ENCODE measurements at places on chromosomes 4 and X.

DNA sequence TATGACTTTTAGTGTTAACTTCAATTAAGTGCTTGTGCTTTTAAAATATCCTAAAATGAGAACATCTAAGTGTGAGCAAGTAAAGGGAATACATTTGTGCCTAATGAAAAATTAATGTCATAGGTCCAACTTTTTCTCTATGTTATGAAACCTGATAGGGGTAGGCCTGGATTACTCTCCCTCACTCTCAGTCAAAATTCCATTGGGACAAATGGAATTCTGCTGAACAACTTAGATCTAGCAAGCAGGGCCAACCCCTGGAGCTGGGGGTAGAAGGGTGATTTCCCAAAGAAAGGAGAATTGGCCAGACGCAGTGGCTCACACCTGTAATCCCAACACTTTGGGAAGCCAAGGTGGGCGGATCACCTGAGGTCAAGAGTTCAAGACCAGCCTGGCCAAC, 67.4 kb downstream of the EDNRA start:
- DNase-seq, result no peak

GRCh38 chr4:82886147-82886942, 4.6 kb downstream of the SEC31A start:
- DNase-seq, result no peak

DNA sequence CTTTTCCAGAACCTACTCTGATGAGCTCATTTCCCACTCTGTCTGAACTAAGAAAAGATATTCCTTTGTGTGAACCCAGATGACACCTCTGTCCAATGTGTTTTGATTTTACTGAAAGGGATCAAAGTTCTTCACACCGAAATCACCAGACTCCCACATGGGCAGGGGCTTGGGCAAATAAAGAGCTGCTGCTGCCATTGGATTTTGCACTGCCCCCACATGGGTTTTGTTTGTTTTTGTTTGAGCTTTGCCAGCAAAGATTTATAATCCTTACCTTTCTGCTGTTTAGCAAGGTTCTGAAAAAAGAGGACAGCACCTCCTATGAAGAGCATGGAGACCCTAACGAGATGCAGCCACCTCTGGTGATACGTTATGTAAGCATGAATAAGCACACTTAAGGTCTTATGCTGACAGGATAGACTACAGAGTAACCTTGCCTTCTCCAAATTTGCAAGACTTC, 44.3 kb downstream of the HSD17B13 start:
- DNase-seq, result no peak

DNA sequence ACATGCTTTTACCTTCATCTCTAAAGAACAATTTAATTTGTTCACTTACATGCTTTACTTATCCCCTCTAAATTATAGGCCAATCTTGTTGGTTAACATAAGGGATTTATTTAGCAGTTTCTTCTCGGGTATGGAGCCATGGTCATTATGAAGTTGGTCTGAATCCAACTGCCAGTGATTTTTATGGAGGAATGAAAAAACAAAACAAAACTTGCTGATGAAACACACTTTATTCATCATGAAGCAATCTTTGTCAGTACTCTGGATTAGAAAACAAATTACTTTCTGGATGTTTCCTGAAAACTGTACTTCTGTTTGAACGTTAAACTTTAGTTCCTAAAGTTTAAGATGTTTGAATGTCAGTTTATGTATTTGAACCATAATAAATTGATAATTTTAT, 715.8 kb downstream of the KLHL13 start:
- no peak for DNase-seq

- DNase-seq, result no peak
Measured at GRCh38 chr4:164261831-164262230, 492.1 kb upstream of the SMIM31 start.

DNA sequence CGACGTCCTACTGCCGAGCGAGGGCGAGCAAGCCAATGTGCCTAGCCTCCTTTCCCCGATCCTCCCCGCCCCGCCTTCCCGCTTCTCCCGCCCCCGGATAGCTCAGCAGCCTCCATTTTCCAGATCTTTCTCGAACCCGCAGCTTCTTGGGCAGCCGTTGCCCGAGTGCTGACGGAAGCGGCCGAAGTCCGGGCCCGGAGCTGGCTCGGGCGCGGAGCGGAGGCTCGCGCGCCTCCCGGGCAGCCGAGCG, 172 bp upstream of the HSPA4L start:
- DNase-seq, result no peak

DNA sequence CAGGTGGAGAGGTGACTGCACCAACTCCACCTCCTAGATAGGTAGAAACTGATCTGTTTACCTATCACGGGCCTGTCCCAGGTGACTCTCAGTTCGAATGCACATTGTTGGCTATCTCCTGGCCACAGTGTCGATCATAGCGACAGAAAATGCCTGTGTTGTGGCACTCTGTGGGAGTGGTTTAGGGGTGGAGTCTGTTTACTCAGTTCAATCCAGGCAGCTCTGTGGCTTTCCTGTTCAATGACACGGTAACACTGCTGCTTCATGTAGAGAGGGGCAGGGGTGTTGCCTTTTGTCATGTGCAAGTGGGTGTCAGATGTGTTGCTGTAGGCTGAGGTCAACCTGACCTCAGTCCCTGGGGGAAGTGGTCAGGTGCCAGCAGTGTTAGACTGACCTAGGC, 1602.4 kb downstream of the TECRL start:
- no peak for DNase-seq

- DNase-seq, result no peak
Measured at GRCh38 chr4:119053245-119053644, 82.4 kb upstream of the MYOZ2 start.

GRCh38 chr4:105679186-105679585, 29.3 kb downstream of the INTS12 start:
- no peak for DNase-seq

DNA sequence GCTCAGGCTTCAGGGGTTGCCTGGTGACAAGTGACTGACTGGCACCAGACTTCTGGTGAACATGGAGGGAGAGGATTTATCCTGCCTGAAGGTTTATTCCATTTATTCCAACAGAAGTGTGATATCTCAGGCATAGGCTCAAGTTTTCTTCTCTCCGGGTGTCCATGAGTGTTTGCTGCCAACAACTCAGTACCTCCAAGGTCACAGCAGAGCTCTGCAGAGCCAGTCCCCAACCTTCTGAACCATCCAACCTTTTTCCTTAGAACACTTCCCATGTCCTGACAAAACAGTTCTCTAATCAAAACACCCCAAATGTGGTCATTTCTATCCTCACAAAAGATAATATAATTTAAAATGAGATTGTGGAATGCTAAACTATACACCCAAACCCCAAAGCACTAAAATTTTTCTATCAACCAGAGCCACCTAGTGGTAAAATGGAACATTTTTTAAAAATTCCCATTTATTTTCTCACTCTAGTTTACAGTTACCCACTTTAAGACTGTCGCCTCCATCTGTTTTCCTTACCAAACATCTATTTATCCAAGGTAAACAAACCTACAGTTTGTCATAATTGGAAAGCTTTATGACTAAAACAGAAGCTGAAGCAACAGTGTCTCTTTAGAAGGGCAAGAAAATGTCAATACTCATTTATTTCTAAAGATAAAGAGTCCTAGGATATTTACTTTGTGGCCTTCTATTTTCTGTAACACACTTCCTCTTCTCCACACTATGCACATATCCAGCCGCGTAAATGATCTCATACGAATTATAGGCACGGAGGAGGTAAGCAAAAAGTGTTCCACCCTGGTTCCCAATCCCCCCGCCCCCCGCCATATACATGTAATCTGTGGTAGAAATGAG, 39.5 kb downstream of the TMEM154 start:
- no peak for DNase-seq

- DNase-seq, result no peak
Measured at GRCh38 chrX:40736170-40736505, 796 bp upstream of the MED14 start.

DNA sequence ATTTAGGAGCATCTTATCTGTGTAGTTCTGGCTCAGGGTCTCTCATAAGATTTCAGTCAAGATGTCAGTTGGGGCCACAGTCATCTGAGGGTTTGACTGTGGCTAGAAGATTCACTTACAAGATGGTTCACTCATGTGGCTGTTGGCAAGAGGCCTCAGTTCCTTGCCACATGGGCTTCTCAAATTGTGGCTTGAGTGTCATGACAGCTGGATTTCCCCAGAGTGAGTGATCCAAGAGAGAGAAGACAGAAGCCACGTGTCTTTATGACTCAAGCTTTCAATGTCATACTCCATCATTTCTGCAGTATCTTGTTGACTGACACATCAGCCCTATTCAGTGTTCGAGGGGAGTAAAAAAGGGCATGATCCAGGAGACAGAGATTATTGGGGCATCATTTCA, 131.3 kb upstream of the AP1S2 start:
- no peak for DNase-seq

DNA sequence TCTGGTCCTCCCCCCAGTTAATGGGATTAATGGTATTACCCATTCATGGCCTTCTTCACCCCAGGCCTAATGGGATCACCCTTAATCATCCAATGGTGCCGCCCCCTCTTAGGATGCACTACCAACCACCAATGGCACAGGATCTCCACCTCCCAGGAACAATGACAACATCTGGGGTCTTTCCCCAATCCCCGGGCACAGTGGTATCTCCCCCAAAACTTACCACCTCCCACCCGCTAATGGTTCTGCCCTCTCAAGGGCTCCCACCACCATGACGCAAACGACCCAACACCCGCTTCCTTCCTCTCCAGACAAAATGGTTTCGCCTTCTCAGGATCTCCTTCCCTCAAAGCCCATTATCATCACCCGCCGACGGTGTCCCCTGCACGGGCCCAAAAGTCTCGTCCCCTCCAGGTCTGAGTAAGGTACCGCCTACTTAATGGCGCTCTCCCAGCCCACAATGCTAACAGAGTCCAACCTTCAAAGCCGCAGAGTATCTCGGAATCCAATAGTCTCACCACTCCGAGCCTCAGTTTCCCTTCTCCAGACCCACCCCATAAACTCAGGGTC, 458 bp downstream of the GRIPAP1 start:
- DNase-seq, result peak; percentile 8

DNA sequence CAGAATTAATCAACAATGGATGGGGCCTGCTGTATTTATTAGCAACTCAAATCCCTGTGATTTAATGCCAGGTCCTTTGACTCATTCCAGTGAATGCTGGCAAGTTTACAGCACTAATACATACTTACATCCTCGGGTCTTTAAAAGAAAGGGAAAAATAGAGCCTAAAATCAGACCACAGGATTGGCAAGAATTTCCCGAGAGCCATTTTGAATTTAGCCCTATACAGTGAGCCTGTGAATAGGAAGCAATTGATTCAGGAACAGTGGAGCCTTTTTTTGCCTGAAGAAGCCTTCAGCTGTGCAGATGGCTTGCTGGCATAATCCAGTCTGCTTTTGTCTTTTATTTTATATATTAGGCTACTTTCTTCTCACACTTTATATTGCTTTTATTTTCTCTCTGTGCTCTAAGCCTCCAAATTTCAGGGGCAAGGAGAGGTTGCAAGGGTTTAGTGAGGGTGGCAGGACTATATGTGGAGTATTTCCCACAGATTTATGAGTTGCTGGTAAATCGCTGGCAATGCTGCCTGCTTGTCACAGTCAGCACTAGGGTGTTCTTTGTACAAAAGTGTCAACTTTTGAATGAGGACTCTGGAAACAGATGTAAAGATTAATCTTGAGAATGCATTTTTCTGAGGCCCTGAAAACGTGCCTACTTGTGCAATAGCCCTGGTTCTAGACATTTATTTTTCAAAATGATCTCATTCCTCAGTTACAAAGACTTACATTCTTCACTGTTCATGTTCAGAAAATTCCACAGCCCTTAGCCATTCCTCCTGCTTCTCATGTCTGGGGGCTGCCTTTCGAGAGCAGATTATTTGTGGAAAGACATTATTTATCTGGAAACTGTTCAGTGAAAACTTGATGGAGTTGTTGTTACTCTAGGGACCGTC, 303.5 kb downstream of the SPRY1 start:
- no peak for DNase-seq

- no peak for DNase-seq
Measured at GRCh38 chr4:142535009-142535408, 311.1 kb downstream of the INPP4B start.

GRCh38 chr4:107939307-107939706, 8.0 kb downstream of the CYP2U1 start:
- DNase-seq, result no peak

GRCh38 chr4:75655562-75655961, 17.6 kb downstream of the G3BP2 start:
- DNase-seq, result no peak

DNA sequence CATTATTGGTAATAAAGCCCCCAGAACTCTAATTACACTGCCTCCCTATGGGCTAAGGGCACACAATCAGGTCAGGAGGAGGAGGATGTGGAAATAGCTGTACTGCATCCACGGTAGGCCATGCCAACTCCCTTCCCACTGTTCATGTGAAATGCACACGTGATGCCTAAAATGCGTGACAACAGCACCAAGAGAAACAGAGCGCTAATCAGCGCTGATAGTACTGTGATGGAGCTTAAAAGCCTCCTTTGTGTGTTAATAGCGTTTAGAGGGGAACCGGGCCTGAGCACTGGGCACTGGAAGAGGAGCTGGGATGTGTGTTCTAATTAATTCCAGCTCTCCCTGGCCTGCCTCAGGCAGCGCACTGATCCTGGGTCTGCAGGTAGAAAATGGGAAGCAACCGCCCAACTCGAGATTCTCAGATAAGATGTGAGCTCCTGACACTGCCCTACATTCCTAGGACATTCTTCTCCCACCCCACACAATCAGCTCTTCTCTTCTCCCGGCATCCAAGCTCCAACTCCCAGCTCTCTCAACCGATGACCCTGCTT, 12.9 kb downstream of the DCTD start:
- DNase-seq, result no peak

DNA sequence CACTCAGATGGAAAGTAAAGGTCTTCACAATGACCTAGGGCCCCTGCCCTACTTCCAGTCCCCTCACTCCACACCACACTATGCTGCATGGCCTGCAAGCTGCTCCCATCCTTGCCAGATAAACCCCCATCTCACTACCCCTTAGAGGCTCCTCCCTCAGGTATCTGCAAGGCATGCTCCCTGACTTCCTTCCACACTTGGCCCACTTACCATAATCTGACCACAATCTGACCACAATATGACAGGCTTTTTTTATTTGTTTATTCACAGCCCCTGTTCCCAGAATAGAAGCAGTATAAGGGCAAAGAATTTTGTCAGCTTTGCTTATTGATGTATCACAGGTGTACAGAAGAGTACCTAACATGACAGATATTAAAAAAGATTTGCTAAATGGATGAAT, 124.7 kb downstream of the CAMK2D start:
- DNase-seq, result no peak
